ENCODE measurements at places on chromosomes 3 and 15.

DNA sequence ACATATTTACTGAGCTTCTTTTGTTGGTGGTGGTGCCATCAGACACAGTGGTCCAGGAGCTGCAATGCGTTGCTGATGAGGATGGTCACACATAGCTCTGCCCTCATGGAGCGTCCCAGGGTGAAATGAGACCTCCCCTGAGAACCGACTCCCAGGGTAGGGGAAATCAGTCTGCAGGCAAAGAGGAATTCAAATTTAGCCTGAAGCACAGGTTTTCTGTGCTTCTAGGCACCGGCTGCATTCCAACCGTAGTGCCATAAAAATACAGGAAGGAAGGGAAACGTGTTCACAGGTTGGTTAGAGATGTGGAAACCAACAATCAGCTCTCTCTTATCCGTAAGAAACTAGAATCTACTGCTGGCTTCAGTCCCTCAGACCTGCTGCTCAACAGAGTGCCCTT is 19.2 kb downstream of the SMAD3 start:
- no peak for DNase-seq

DNA sequence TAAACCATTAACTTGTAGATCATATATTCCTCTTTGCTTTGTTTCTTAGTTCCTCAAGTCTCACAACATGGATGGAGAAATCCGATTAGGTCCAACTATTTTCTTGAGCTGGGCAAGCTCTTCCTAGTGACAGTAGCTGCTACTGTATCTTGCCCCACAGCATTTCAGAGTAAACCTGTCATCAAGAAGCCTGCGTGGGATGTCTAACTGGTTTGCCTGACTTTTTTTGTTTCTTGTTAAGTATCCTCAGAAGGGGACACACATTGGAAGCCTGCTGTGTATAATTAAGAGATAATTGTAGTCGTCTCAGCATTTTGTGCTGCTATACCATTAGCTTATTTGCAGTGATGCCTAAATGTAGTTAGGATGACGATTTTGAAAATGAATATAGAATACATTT is 29.3 kb upstream of the STT3B start:
- peak; percentile 4 for DNase-seq

DNA sequence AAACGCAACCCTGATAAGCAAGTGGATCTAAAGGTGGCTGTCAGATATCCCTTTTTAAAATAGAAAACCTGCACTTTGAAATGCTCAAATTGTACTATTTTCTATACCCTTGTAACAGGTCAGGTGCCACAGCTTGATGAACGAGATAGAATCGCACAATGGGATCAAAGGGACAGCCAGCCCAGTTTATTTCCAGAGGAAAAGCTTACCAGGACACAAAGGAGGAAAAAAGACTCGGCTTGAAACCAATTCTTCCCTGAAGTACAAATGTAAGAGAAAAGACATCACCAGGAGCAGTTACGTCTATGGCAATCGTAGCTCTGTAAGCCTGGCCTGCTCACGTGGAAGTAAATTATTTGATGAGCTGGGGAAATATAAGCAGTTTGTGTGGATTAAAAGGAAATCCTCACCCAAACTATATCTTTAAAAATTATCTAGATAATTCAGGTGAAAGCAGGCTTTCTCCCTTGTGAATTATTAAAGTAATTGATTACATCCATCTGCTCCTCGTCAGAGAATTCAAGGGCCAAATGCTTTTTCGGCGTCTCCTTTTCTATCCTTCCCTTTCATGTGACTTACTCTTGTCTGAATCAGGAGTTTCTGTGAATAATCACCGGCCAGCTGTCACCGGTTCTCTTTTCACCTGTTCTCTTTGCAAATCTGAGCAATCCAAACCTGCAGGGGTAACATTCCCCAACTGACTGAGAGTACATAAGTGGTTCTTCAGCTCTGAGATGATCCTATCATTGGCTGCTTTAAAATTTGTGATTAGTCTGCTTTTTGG is 339.2 kb upstream of the ONECUT1 start:
- no peak for DNase-seq

DNA sequence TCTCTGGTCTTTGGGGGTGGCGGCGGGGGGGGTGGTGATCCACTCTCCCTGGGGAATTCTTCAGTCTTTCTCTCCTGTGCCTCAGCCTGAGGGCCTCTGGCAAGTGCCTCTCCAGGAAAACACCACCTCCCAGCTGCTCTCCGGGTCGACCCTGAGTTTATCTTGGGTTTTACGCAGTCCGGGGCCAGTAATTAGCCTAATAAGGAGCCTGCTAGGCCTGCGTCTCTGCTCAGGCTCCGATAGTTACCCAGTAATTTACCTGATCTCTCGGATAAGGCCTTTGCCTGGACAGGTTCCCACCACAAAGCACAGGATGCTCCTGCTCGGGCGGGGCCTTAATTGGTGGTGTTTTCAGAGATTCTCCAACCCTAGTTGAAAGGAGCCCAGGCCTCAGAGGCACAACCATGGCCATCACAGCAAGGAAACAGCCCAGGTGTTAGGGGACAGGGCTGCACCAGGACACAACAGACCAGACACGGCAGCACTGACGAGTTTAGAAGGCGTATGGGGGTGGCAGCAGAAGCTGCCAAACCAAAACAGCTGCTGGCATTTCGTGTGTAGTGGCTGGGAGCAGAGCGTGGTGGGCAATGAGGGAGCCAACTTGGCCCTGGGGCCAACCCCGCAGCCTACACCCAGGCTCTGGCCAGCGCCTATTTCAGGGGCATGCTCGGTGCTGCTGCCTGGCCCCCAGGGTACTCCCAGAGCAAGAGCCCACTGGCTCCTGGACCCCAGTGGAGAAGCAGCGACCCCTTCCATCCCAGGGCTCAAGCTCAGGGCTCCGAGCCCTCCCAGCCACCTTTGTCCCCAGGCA is 71.4 kb downstream of the KLF13 start:
- no peak for DNase-seq

- no peak for DNase-seq
These were observed 163.7 kb downstream of the PGPEP1L start for GRCh38 chr15:98843844-98844243.

Measured in AG10803 (cell line).